ENCODE measurements at places on chromosomes 2 and 18.

DNA sequence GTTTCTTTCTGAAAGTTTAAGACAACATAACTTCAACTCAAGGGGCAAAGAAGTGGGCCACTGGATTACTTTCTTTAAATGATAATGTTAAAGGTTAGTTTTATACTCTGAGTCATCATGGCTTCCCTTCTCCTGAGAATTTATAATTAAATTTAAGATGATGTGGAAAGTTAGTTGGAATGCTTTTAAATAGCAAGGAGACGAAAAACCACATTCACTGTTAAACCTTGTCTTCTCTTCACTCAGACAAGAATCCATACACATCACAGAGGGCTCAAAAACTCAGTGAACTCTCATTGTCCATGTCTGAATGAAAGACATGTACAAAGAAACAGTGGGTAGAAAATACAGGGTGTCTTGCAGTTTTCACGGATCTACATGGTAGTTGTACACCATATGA, 65.6 kb downstream of the COL5A2 start:
- DNase-seq: no peak

- DNase-seq: no peak
Observed at GRCh38 chr18:22467760-22468553, 50.2 kb upstream of the CTAGE1 start.

DNA sequence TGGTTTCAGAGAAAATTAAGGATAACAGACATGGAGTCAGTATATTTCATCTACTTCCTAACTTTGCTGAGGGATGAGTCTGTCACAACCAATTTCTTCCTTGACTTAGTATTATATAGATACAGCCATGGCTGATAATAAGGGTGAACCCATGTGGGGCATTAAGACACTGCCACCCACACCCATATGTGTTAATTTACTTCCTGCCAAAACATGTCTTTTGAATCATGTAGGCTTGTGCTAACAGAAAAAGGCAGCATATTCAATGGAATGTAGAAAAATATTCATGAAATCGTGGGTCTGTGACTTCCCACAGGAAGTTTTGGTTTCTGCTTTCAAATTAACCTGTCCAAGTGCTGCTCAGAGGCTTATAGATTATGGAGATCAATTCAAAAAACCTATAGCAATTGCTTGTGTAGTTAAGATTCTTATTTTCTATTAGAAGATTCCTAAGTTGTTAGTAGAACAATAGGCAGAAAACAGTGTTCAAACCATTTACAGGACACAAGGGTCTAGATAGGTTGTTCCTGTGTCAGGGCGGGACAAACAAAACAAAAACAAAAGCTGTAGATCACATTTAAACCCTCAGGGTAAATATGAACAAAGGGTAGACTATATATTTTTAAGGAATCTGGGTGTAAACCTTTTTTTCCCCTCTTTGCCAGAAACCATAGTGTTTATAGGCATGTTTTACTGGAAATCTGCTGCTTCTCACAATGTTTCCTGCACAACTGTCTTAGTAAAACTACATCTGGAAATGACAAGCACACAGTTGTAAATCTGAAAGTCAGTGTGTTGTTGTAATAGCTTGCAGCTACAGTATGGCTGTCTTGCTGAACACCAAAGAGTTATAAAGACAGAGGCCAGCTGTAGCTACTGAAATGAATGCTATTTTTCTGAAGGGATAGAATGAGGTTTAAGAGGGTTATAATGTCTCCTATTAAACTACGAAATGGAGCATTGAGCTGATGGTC, 691.2 kb downstream of the EPHA4 start:
- no peak for DNase-seq

DNA sequence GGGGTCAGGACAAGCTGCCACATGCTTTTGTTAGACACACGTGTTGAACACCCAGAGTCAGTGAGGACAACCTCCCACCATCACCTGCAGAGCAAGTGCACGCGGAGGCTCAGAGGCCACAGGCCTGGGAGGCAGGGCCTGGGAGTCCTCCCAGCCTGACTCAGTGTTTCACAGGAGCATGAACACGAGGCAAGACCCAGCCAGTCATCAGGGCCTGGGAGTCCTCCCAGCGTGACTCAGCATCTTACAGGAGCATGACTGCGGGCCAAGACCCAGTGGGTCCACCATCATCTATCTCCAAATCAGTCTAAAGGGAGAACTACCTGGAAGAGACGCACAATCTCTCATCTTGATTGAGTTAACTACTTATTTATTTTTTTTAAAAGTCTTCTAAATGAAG, 112.6 kb upstream of the PXDN start:
- no peak for DNase-seq

- DNase-seq: no peak
Observed at GRCh38 chr2:100630473-100630977, 67.7 kb downstream of the PDCL3 start.
